ENCODE measurements at places on chromosomes 7 and 10.

GRCh38 chr7:158933468-158934139 is 77.2 kb downstream of the DYNC2I1 start:
- no peak for DNase-seq

GRCh38 chr10:83632701-83633100 is 506.6 kb upstream of the GHITM start:
- DNase-seq: no peak

DNA sequence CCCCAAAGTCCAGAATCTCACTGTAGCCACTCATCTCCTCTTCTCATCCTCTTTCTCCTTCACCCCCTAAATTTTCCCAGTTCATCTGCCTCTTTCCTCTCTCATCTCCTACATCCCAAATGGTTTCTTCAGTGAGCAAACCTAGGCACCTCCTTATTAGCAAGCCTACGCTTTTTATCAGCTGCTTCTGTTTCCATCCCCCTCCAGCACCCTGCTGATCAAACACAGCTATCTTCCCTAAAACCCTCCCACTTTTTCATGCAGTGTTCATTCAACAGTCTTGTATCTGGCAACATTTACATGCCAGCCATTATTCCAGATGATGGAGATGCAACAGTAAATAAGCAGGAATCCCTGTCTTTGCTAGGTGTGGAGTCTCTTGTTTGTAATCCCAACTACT is 3.3 kb upstream of the ABRAXAS2 start:
- DNase-seq: no peak

DNA sequence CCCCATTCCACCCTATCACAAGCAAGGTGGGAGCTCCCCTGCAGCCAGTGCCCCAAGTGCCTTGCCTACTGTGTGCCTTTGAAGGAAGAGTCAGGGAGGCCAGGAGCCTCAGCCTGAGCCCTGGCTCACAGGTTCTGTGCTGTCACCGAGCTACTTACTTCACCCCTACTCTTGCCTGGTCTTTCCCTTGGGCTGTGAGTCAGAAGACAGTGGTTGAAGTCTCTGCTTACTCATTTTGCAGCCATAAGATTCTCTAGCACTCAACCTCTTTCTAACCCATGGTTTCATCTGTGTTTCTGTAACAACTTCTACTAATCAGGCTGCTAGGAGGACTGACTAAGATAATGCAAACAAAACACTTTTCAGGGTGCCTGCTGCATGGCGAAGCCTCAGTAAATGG is 114.5 kb downstream of the PLCE1 start:
- DNase-seq: peak; percentile 92

- DNase-seq: no peak
These were observed 134.4 kb upstream of the CDK1 start for GRCh38 chr10:60643874-60644273.

GRCh38 chr10:73922007-73922863 is 11.3 kb downstream of the PLAU start:
- DNase-seq: no peak

- DNase-seq: no peak
These were observed 755.4 kb downstream of the GRID1 start for GRCh38 chr10:85611093-85611740.

- DNase-seq: no peak
These were observed 14.3 kb downstream of the TSPAN15 start for GRCh38 chr10:69465457-69466157.

GRCh38 chr10:122727426-122727825 is 27.8 kb upstream of the C10orf120 start:
- no peak for DNase-seq

DNA sequence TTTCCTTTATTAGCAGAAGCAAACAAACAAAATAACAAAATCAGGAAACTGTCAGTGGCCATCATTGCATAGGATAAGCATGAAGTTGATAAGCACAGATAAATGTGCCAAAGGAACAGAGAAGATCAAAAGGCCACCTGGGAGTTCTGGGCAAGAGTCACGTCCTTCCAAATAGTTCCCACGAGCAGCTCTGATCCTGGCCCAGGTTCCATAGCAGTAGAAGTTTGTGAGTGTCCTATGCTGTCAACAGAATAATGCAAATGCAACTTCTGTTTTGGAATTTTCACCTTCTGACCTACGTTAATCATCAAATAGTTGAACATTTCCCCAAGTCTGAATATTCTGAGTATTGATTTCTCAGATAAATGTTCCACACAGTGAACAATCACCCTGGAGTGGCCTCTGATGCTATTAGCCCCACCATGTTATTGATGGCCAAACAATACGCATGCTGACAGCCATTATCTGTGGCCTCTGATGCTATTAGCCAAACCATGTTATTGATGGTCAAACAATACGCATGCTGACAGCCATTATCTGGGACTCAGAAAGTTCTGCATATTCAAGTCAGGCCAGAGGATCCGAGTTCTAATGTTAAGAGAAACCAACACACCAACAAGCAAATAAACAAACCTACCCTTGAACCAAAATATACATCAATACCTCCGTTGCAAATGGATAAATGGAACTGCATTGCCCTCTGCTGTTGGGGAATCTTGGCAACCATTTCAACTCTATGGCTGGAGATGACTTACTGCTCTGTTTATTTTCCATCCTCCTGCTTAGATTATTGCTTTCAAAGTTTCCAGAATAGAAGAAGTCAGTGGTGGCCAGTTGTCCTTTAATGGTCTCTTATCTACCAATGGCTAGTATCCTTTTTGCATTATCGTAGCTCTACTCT is 63.3 kb downstream of the MRC1 start:
- peak; percentile 6 for DNase-seq

GRCh38 chr7:149261316-149261828 is 624 bp upstream of the ZNF783 start:
- DNase-seq: no peak

- peak; percentile 83 for DNase-seq
These were observed 2.0 kb upstream of the GTPBP4 start for GRCh38 chr10:986137-986825.
